Coronary artery (tissue), 2 donors: ENCODE measurements at places on chromosomes 4 and X.

- no peak for DNase-seq
Observed at GRCh38 chr4:168919706-168920324, 90.2 kb downstream of the CBR4 start.

DNA sequence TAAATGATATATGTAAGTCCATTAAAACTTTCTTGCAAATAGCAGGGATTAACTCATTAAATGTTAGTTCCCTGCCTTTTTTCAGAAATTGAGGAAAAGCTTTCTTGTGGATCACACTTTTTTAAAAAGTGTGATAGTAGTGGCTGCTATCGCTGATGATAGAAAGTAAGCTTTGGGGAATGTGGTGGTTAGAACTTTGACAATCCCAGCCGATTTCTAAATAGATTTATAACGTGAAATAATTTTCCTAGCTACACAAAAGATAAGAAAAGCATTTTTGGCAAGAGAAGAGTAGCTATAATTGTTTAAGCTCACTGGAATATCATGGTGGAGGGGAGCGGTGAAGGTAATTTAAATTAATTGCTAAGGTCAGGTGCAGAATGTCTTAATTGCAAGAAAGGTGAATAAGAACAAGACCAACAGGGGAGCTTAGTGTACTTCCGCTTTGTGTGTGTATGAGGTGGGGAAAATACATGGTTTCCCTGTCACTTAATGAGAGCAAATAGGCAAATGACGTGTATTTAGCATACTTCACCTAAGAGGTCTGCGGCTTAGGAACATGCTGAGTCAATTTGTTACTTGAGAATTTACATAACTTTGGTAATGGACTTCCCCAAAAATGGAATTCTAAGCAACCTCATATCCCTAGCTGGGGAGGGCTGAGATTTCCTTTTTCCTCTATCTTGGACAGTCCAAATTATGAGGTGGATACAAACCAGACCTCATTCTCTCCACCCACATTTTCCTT, 11.7 kb upstream of the IL21 start:
- DNase-seq, result no peak

DNA sequence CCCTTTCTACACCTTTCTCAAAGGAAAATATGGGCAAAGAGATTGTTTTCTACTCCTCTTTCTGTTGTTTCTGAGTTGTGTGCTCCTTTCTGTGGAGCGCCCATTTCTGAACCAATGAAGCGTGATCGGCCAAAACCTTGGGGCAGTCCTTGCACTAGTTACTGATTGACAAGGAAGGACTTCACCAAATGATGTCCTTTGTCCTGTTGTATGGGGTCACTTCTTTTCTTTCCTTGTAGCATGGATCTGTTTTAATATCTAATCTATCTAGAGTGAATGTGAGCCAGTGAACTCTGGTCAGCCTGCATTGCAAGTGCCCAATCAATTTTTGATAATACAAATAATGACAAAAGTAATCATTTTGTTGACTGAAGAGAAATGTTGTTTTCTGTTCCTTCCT, 94.5 kb downstream of the EGF start:
- DNase-seq, result no peak

GRCh38 chr4:94540476-94540875, 88.7 kb downstream of the PDLIM5 start:
- no peak for DNase-seq

DNA sequence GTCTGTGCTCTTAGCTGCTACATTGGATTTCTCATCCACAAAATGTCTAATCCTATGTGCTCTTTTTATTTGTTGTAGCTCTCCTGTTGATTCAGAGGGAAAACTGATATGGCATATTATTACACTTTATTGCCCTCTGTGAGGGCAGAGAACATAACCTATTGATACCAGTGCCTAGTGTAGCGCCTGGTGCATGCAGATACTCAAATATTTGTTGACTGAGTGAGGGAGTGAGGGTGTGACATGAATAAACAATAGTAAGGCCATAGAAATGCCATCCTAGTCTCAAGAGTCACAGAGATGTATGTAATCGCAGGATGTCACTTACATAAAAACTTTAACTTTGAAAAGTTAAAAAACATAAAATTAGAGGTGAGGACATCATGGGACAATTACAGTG, 159.1 kb downstream of the SHROOM3 start:
- DNase-seq, result no peak

DNA sequence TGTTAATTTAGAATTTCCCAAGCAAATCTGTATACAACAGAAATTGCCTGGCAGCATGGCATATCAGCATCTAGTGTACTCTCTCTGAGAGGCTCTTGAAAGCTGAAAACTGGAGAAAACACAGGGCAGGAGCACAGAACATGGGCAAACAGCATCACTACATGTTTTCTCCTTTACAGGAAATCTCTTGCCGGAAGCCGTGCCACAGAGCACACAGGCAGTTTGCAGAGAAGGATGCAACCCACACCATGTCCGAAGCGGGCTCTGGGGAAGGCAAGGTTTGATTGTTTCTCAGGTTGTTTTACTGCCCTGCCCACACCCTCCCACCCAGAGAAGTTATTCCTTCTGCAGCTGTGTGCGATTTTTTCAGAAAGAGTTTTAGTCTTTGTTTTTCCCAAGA, 41.1 kb upstream of the FAM9C start:
- no peak for DNase-seq

DNA sequence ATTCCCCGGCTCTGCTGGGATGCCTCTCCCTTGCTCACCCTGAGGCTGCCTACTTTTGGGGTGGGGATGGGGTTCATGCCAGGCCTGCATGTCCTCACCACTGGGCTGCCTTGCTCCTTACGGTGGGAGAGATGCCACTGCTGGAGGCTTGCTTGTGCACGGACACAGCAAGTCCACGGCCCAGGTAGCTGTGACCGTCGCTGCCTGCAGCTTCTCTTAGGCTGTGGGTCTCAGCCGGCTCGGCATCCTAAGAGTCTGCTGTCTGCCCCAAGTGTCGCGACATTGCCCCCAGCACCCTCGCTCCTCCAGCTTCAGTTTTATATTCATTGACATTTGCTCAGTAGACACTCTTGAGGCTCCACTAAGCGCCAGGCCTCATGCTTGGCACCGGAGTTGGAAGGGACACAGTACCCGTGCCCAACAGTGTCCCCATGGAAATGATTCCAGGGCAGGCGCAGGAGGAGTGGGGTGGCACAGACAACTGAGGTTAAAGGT, 58.3 kb downstream of the TBC1D14 start:
- no peak for DNase-seq
